ENCODE measurements at places on chromosomes 2 and 18.

DNA sequence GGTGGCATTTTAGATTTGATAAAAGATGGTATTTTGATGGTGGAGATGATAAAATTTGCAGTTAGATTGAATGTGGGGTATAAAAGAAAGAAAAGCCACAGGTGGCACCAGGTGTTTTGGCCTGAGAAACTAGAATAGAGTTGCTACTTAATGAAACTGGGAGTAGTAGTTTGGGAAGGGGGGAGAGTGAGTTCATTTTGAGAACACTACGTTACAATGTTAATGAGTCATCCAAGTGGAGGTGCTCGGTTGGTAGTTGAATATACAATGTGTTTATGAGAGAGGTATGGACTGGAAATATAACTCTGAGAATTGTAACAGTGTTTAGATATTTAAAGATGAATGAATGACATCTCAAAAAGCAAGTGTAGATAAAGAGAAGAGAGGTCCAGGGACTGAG, 26.4 kb downstream of the EPG5 start:
- DNase-seq = no peak

DNA sequence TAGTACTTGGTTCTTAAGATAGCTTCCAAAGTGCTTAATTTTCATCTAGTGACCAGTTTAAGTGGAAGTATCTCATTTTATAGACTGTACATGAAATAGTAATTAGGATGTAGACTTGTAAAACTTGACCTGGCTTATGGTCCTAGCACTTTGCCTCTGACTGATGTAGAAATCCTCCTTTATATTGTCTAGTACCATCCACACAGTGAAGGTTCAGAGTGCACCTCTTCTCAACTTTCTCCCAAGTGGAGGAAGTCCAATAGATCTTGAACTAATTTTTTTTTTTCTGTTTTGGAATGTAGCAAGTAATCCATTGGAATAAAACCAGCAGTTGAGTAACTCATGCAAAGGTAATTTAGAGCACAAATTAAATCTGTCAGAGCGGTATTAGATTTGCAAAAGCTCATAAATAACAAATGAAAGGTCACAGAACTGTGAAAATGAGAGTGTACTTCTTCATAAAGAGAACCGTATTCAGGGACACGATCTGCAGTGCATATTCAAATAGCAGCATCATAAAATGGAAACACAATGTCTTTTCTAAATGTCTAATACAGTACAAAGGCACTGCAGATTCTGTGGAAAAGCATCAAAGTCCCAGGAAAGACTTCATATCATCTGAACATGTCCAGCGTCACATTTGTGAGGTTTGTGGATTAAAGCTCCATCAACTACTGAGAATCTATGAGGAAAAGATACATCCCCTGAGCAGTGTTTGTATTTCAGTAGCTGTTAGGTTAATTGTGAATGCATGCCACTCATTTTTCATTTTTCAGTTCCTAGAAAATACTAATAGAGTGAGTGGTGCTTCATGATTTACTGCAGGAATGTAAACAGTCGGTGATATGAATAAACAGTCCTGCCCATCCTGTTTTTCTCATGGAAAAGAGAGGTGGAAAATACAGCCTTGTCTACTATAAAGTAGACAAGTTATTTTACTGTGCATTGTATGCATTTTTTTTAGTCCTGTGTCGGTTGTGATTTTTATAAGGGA, 100.7 kb downstream of the LYPD6 start:
- DNase-seq = no peak

- no peak for DNase-seq
Observed at GRCh38 chr18:43192408-43192807, 76.9 kb upstream of the RIT2 start.

DNA sequence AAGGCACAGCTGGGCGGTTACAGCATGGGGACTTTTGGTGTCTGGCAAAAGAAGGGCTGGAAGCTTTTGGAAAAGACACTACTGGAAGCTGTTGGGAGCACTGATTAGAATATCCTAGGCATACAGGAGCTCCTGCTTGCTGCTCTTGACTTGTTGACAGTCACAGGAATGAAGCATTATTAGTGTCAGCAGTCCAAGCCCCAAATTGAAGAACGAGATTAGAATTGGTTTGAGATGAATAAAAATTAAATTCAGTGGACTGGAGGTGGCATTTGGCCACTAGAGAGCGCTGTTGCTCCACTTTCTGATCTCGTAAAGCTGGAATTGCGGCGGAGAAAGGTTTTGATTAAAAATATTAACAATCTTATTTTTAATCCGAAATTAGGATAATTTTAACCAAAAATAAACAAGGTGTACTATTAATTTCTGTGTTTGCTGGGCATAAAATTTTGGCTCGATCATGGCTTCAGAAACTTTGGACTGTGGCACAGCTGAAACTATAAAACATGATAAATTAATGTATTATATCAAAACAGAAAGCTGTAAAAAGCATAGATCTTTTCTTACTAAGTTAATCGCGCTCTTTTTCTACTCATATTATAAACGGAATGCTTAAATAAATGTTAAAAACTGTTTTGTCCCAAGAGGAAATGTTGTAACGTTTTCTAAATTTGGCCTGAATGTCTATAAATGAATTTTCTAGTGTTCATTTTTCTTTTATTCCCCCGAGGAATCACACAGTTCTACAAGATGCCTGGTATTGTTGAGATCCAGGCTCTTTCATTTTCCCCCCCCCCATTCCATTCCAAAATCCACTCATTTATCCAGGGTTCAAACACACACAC, 2.4 kb upstream of the HOXD8 start:
- DNase-seq = peak; percentile 66

DNA sequence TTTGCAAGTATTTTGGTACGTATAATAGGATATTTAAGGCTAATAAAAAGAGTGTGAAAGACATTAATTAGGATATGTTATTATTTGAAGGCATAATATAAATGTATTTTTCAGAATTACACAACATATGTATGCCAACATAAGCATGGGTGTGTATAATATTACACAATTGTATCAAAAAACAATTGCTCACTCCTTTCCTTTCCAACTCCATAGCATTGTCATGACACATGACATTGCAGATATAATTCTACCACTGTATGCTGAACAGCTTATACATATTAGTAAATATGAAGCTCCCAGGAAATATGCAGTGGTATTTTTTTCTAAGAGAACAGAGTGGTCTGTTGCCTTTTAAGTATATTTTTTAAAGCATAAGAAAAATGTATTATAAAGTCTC, 593.1 kb downstream of the TMX3 start:
- no peak for DNase-seq

- DNase-seq = no peak
Observed at GRCh38 chr2:168119515-168120141, 127.8 kb downstream of the STK39 start.

- no peak for DNase-seq
Observed at GRCh38 chr2:241215421-241215820, 26.9 kb downstream of the ANO7 start.

DNA sequence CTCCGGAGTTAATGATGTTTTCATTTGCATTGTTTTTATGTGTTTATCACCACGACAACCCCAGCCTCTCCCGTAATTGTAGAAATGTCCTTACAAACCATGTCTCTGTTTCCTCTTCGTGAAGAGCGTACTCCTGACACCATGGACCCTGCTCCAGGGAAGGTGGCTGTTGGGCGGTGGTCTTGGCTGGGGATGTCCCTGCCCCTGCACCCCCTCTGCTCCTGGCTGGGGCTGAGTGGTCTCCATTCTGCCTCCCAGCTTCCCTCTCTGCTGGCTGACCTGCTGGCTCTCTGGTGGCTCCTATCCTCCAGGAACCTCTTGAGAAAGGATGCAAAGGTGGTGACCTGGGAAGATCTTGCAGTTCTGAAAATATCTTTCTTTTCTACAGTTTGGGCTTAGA, 81.1 kb downstream of the ASB1 start:
- DNase-seq = no peak

- DNase-seq = no peak
Observed at GRCh38 chr2:136127356-136127755, 9.4 kb upstream of the CXCR4 start.

- no peak for DNase-seq
Observed at GRCh38 chr2:206112108-206112507, 26.1 kb upstream of the INO80D start.

- no peak for DNase-seq
Observed at GRCh38 chr2:168054657-168055056, 192.7 kb downstream of the STK39 start.

GRCh38 chr2:162022290-162022945, 51.6 kb downstream of the DPP4 start:
- no peak for DNase-seq

- DNase-seq = peak; percentile 59
Observed at GRCh38 chr2:69166812-69167468, 154.0 kb downstream of the ANTXR1 start.

DNA sequence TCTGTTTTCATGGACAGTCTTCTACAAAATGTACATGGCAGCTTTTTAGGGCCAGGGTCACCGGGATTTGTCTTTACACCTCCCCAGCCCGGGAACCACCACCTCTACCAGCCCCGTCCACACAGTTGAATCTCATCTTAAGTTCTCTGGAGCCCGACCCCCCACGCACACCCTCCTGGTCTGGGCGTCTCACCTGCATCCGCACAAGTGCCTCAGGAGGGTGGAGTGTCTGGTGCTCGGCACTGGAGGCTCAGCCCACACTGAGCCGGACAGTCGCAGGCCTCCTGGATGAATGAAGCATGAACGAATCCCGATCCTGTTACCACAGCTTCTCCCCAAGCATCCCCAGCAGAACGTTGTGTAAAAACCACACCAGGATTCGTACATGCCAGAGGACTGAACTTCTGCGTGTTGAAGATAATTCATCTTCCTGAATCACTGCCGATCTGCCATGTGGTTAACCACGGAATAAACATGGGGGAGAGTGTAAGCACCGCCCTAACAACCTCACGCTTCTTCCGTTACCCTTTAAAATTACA, 162.0 kb downstream of the RTP5 start:
- no peak for DNase-seq

DNA sequence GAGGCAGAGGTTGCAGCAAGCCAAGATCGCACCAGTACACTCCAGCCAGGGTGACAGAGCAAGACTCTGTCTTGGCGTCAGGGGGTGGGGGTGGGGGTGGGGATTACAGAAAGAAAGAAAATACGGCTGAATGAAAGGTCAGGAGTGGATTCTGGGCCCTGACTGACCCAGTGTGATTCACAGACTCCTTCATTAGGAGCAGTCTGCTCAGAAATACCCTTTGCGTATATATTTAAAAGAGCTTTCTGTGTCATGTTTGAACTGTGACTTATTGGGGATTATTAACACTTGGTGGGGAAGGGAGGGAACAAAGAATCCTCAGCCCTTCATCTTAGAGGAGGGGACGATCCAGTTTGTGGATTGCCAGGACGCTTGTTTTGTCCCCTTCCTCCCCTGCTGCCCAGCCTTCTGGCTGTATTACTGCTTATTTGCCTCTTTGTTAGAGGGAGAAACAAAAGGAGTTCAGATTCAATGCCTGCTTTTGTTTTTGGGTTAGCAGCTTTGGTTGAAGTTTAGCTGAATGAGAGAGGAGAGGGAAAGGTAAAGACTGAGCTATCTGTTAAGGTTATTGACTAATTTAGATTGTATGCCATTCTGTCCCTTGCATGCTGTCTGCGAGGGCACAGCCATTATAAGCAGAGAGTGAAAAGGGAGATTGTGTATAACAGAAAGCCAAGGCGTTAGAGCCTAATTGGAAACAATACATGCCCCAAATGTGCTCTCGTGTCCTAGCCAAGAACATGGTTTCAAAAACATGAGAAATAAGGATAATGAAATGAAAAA, 118.3 kb downstream of the FMNL2 start:
- no peak for DNase-seq

- DNase-seq = no peak
Observed at GRCh38 chr2:170284205-170284604, 106.3 kb downstream of the MYO3B start.

GRCh38 chr2:222686086-222686750, 14.8 kb downstream of the MOGAT1 start:
- no peak for DNase-seq

DNA sequence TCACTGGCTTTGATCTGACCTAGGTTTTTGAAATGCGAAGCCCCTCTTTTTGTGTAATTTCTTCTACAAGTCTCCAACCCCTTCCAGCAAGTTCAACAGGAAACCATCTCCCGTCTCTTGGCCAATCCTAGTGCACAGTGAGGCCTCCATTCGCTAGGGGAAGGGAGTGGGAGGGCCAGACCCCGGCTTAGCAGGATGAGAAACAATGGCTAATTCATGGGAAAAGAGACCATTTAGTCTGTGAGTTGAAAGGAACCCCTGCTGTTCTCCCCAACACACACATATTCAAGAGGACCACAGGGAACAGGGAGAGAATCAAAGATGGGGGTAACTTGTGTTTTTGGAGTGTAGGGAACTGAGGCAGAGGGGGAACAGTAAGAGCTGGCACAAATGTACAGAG, 83.0 kb downstream of the RTN4 start:
- no peak for DNase-seq

- DNase-seq = no peak
Observed at GRCh38 chr2:206831442-206831995, 66.1 kb downstream of the FASTKD2 start.

- DNase-seq = no peak
Observed at GRCh38 chr2:160266037-160266551, 66.0 kb upstream of the ITGB6 start.

- no peak for DNase-seq
Observed at GRCh38 chr2:134774786-134775641, 56.2 kb upstream of the TMEM163 start.

DNA sequence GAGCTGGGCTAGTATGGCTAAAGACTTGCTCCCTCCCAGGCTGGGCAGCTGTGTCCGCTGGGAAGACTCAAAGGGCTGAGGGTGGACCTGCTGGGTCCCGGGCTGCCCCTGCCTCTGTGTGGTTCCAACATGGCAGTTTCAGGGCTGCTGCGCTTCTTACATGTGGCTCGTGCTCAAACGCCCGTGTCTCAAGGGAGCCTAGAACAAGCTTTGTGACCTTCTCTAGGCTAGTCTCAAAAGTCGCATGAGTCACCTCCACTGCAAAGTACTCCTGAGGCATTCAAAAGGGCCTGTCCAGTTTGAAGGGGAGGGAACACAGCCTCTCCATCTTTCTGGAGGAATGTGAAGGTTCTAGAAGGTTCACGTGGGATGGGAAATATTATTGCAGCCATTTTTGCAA, 44.7 kb upstream of the RAB31 start:
- no peak for DNase-seq

DNA sequence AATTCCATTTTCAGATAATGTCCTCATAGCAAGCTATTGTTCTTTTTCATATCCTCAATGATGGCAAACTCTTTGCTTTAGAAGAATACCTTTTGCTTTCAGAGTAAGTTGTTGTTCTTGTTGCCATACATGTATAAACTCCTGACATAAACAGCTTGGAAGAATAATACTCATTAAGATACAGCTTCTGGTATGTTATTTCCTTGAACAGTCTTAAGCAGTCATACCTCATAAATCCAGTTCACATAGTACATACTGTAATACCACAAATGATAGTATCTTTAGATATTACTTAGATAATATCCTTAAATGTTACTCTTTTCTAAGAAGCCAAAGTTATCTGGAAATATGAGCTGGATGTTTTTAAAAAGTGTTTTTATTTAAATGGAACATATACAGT, 23.2 kb downstream of the METTL8 start:
- DNase-seq = no peak

GRCh38 chr2:30262716-30263309, 31.5 kb downstream of the LBH start:
- no peak for DNase-seq

- no peak for DNase-seq
Observed at GRCh38 chr18:75962036-75962572, 532.9 kb downstream of the ZNF516 start.

- DNase-seq = no peak
Observed at GRCh38 chr2:16168506-16169264, 228.3 kb downstream of the MYCN start.

- peak; percentile 80 for DNase-seq
Observed at GRCh38 chr18:76932026-76932819, 109.9 kb downstream of the ZNF236 start.
